AG10803 (cell line): ENCODE measurements at places on chromosomes 6 and 20.

GRCh38 chr20:32110173-32110704 is 725 bp downstream of the TM9SF4 start:
- DNase-seq = no peak

DNA sequence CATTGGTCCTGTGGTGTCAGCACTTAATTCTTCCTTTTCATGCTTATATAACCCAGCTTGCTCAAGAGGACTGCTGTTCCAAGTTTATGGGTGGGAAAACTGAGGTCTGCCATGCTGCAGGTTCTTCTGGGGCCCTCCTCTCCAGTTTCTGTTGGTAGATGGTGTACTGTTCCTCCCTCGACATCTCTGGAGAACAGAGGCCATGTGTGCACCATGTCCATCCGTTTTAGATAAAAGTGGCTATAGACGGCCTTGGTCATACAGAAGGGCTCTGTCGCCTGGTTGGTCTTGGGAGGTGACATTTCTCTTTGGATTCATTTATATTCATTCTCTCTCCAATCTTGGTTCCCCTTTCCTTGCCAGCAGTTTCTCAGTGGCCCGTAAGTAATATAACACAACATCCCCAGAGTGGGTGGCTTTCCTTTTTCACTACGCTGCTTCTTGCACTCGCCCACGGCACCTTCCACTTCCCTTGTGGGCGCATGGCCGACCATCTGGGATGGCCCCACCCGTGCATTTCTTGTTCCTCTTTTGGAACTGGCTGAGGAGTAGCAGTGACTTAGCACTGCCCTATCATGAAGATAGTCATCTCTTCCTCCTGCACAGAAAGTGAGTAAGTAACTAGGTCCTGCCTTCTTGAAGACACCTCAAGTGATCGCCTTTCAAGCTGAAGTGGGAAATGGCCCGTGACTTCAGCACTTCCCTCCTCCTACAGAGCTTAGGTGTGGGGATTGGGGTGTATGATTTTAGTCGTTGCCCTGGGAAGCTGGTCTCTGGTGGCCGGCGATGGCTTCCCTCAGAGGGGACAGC is 94.2 kb downstream of the RREB1 start:
- DNase-seq = no peak

- DNase-seq = peak; percentile 28
Measured at GRCh38 chr6:144283646-144284477, 1.3 kb upstream of the UTRN start.

DNA sequence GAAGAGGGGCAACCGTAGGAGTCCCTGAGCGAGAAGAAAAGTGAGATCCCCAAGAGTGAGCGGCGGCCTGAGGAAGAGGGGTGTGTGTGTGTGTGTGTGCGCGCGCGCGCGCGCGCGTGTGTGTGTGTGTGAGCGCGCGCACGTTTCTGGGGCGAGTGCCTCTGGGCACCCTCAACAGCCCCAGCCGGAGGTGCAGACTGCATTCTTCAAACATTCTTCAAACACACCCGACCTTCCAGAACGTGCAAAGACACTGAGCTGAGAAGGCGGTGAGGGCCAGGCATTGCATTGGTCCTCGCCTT is 76.2 kb upstream of the FOXP4 start:
- DNase-seq = no peak

- no peak for DNase-seq
Measured at GRCh38 chr6:135390458-135390857, 107.1 kb downstream of the AHI1 start.

DNA sequence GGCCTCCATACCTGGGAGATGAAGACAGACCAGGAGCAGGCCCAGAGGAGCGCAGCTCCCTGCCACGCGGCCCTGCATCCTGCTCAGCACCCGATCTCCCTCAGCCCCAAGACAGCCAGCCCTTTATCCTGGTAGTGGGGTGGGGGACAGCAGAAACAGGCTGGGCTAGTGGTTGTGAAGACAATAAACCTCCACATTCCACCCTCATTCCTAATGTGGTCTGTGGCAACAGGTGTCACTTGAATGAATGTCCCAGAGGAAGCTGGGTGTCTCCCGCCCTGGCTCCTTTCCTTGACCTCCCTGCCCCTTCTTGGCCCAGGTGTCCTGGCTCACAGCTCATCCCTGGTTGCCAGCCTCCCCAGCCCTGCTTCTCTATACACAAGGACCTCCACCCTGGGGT is at the start of gene C6orf15:
Gene C6orf15, minus strand, starts transcription at position 98 of the 400 bp plus-strand sequence. Its CDS starts 20 bp downstream, at position 78.
- no peak for DNase-seq

- DNase-seq = no peak
Measured at GRCh38 chr20:46216770-46217464, 91.4 kb downstream of the CDH22 start.

GRCh38 chr6:98037571-98037970 is 754.6 kb upstream of the MMS22L start:
- no peak for DNase-seq

DNA sequence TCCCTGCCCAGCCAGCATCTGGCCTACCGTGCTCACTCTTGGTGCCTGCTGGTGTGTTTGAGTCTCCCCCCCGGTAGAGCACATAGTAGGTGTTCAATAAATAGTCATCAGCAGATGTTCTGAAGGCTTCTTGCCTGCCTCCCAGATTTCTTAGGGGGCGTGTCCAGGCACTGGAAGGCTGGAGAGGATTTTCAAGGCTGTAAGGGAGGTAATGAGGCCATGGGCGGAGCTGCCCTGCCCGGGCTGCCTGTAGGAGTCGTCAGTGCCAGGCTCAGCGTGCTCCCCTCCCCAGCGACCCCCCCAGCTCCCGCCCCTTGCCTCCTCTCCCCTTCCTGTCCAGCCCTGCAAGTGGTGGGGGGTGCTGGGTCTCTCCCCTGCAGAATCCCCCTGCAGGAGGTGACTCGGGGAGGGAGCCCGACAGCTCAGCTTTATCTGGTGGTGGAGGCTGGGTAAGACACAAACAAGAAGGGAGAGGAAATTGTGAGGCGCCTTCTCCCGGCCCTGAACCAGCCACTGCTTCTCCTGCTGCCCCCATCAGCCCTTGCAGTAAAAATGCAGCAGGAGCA is 55.9 kb downstream of the BCAS4 start:
- no peak for DNase-seq

- no peak for DNase-seq
Measured at GRCh38 chr6:152916035-152916434, 66.8 kb downstream of the FBXO5 start.

GRCh38 chr6:110652520-110652919 is 162.7 kb downstream of the CDK19 start:
- no peak for DNase-seq

DNA sequence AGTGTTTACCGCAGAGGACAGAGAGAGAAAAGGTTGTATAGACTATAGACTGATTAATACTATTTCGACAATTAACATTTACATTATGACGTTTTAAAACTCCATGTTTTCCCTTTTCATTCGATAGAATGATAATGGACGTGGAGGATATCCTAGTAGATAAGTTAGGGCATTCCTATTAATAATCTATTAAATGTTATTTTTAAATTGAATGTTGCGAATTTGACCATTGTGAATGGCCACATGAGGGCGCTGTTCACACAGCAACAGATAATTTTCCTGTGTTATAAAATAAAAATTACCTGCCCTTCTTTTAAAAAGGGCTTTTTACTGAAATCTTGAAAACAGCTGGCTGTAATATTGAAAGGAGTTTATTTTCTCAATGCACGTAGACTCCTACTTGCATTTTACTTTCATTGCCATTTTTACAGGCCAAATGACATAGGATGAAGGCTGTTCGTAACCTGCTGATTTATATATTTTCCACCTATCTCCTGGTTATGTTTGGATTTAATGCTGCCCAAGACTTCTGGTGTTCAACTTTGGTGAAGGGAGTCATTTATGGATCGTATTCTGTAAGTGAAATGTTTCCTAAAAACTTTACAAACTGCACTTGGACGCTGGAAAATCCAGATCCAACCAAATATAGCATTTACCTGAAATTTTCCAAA is 3.3 kb downstream of the ADGRB3 start:
- peak; percentile 33 for DNase-seq

DNA sequence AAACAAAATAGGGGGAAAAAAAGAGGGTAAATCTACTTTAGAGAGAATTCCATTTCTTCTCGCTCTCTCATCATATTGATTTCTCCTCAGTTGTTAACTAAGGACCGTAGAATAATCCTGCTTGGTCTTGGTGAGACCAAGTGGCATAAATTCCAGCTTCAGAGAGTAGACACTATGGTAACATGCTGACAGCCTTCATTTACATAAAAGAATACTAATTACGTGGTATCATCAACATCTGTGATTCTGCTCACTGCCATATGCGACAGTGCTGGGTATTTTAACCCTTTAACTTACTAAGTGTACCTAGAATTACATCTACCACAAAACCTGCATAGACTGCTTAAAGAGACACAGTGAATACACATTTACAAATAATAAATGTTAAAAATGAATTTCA is 27.1 kb downstream of the TOMM6 start:
- no peak for DNase-seq

GRCh38 chr6:53796791-53797190 is 2.0 kb downstream of the LRRC1 start:
- no peak for DNase-seq

GRCh38 chr6:32906539-32906938 is 34.3 kb downstream of the HLA-DMB start:
- peak; percentile 58 for DNase-seq
